ENCODE measurements at places on chromosomes 16 and 17.

- DNase-seq = no peak
Measured at GRCh38 chr16:47887496-47887895, 268.3 kb downstream of the ABCC12 start.

- DNase-seq = no peak
Measured at GRCh38 chr17:50122945-50123344, 7.0 kb downstream of the SAMD14 start.

DNA sequence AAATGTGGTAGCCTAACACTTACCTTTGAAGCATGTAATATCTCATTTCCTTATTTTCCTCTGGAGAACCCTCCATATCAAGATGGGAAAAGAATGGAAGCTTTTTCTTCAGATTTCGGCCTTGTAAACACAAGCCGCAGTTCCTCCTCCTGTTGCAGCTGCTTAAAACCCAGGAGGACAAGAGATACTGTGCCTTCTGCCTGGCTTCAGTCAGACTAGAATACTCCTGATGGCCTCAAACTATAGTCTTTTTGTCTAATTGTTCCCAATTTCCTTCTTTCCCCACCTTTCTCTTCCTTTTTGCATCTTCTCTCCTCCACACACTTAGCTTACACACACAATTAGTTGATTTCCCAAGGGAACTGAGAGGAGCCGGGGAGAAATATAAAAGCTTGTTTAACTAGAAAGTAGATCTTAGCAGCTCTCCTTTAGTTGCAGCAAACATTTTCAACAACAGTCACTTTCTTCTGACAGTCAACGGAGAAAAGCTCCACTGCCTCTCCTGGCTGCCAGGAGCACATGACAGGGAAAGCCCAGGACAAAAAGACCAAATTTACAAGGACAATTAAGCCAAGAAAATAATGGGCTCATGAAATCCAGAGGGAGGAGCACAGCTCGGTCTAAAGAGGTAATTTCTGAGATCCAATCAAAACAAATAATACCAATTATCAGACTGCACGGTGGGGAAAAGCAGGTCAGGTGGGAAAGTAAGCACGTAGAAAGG lies 76.4 kb upstream of the C17orf78 start:
- DNase-seq = no peak

GRCh38 chr16:28188085-28188916 lies 23.5 kb downstream of the XPO6 start:
- DNase-seq = no peak

- no peak for DNase-seq
Measured at GRCh38 chr17:38417210-38417951, 10.9 kb upstream of the ARHGAP23 start.

GRCh38 chr17:18004884-18005305 lies 32.2 kb downstream of the DRC3 start:
- DNase-seq = no peak

DNA sequence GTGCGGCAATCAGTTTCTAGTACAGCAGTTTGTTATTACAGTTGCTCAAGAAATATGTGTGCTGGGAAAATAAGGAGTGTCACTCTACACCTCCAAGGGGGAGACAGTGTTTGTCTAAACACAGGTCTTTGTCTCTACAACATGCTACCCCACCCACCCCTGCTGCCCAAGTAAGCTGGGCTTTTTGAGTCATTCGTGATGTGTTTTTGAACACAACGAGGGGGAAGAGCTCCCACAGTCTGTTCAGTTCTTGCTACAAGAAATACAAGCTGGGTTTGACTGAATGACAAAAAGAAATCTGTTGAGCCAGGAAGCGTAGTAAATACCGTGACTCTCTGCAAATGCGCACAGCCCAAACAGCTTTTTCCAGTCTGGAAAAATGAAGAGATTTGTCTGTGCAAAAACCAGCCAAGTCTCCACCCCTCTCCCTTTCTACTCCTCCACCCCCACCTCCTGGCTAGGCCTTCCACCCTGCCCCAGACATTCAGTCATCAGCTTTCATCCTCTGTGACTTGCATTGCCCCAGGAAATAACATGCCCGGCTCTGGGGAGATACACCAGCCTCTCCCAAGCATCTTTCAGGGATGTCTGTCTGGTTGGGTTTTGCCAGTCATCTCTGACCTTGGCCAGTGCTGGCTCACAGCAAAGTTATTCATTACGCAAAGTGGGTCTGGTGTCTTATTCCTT lies 25.7 kb downstream of the CHD9 start:
- DNase-seq = no peak

DNA sequence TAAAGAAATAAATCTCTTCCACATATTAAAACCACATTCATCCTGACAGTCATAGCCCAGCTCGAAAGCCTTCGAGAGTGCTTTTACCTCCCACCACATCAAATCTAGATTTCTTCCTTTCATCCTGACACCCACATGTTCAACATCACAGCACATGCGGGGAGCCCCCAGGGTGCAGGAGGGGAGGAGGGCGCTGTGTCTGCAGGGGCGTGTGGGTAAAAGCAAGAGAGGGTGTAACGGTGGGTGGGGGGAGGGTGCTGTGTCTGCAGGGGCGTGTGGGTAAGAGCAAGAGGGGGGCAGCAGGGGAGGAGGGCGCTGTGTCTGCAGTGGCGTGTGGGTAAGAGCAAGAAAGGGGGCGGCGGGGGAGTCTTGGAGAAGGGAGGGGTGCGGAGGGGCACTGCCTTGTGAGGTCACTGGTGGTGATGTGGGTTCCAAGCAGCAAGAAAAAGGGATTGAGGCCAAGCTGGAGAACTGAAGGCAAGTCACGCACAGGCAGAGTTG lies 34.7 kb downstream of the ADCY9 start:
- no peak for DNase-seq

- DNase-seq = no peak
Measured at GRCh38 chr16:77387815-77388209, 47.0 kb downstream of the ADAMTS18 start.

- no peak for DNase-seq
Measured at GRCh38 chr17:30222251-30222650, 13.2 kb downstream of the SLC6A4 start.

DNA sequence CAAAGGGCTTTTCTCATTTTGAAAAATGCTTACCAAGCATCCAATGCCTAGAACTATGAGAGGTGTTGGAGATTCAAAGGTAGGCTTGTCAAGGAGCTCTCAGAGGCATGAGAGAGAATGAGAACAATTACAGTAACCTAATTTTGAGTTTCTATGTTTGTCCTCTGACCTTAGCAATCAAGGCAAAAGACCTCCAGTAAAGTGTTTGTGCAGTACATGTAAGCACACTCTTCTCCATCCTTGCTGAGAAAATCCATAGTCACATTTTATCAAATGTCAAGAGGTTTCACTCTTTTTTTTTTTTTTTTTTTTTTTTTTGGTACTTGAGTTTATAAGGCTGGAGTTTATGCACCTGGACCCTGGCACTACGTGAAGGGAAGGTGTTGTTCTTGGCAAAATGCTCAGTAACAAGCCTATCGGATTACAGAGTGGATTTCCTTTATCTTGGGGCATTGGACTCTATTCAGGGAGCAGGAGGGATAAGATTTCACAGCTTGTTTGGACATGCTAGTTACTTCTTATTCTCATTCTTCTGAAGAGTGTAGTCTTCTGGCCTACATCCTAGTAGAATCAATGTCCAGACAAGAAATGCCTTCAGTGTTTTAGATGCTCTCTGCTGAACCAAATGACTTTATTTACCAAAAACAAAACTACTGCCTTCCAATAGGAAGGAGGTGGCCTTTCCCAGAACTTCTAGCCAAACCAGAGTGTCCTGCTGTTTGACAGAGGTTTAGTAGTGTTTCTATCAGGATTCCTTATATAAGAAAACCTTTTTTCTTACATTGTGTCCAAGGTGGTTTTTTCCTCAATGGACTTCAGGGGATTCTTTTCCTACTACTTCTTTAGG lies 21.9 kb downstream of the KCNJ2 start:
- DNase-seq = no peak

DNA sequence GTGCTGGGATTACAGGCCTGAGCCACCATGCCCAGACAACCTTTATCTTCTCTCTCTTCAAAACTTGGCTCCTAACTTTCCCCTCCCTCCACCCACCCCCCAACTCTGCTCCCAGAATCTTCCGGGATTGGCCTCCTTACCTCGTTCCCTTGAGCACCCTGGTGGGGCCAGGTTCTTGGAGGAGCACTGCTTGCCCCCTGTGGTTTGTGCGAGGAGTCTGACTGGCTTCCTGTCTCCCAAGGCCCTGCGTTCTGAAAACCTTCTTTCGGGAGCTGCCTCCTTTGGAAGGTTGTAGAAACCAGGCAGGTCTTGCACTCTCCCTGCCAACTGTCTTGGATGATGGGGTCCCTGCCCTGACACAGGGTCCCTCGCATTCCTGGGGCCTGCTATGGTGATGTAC lies 19.8 kb downstream of the PLXDC1 start:
- no peak for DNase-seq

GRCh38 chr17:35725058-35725457 lies 6.4 kb upstream of the RASL10B start:
- no peak for DNase-seq

DNA sequence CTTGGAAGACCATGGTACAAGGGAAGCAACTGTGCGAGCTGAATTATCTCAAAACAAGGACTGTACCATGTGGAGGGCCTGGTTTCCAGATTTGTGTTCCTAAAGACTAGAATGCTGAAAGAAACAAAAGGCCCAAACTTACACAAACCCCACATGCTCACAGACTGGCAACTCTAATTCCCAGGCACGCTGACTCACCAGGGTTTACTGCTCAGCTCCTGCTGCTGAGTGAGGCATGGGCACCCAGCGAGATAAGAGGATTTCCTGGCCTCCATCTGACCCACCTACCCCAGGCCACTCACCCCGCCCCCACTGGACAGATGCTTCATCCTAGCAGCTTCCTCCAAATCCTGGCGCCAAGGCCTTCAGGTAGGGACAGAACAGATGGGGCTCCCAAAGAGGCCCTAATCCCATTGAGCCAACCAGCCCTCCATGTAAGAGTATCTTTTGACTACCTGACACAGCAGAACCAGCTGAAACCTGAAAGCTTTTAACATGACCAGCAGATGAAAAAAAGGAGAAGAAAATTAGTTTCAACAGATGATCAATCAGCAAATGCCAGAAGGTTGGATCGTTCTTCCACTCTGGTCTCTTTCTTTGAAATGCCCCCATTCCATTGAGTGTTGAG lies 33.9 kb downstream of the DCUN1D3 start:
- DNase-seq = no peak

- no peak for DNase-seq
Measured at GRCh38 chr16:47728205-47728604, 267.1 kb downstream of the PHKB start.

GRCh38 chr17:44188576-44189403 lies 2.0 kb downstream of the TMUB2 start:
- DNase-seq = no peak

DNA sequence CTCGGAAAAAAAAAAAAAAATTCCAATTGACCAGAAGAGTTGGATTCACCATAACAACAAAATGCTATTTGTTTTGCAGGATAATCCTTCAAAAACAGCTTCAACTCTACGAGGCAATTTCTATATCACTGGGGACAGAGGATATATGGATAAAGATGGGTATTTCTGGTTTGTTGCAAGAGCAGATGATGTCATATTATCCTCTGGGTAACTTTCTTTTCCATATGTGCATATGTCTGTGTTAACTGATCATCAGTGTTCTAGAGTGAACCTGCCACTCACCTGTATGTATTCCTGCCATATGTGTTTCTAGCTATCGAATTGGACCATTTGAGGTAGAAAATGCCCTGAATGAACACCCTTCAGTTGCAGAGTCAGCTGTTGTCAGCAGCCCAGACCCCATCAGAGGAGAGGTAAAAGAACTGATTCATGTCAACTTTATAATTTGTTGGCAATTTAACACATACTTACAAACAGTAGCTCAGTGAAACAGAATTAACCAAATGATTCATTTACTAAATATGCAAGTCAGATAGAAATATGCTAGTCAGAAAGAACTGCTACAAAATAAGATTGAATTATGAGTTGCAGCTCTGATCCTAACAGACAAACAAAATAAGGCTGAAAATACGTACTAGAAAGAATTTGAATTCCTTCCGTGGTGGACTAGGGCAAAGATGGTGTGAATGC lies 14.2 kb downstream of the ERI2 start:
- DNase-seq = no peak

DNA sequence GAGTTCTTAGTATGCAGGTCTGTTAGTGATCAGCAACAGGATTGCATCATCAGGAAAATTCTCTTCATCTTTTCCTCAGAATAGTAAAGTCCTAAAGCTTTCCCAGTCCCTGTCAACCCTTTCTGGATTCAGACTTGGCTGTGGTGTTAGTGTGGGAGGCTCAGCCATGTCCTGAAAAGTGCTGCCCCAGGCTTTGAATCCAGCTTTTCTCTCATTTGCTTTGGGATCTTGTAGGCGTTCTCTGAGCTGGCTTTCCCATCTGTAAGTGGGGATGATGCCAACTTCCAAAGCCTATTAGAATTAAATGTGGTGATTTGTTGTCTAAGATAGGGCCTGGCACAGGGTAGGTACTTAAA lies 3.0 kb downstream of the ALKBH5 start:
- DNase-seq = no peak

DNA sequence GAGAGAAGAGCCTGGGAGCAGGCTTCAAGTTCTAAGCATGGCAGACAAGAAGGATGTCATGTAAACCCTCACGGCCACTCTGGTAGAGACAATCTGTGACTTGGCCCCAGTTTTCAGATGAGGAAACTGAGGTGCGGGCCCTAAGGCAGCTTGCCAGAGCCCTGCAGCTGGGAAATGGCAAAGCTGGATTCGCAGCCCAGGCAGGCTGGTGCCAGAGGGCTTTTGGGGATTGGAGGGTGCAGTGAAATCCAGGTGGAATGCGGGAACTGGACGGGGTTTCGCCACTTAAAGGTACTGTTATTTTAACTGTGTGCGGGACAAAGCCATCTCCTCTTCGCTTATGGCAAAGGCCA lies 477 bp upstream of the OSGIN1 start:
- DNase-seq = no peak

DNA sequence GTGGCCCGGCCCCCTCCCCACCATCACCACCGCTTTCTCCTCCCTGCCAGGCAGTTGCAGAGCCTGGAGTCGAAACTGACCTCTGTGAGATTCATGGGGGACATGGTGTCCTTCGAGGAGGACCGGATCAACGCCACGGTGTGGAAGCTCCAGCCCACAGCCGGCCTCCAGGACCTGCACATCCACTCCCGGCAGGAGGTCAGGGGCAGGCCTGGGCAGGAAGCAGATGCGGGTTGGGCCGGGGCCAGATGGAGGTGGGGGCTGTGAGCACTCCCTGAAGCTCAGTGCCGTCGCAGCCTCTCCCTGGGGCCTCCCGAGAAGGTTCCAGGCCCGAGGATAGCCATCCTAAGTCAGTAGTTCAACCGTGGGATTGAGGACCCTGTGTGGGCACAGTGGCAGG lies 14.2 kb upstream of the ADGRG3 start:
- DNase-seq = no peak

- DNase-seq = no peak
Measured at GRCh38 chr17:70183508-70183907, 14.2 kb downstream of the KCNJ2 start.

DNA sequence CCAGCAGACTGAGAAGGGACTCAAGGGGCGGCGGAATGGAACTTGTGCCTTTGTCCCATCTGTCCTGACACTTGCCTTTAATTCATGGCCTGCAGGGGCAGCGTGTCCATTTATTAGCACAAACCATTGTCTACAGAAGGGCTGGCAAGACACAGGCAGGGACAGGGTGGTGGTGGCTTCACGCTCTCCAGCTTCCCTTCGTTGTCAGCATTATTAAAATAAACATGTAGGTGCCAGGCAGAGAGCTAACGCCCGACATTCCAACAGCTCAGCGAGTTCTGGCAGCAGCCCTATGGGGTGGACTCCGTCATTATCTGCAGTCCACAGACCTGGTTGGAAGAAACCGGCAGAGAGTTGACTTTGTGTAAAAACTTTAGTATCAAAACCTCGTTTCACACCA lies 16.3 kb downstream of the DNAI2 start:
- DNase-seq = no peak

GRCh38 chr16:2795395-2796143 lies 2.7 kb upstream of the PRSS41 start:
- no peak for DNase-seq

- no peak for DNase-seq
Measured at GRCh38 chr17:48160177-48161081, 52.9 kb downstream of the SNX11 start.
